ENCODE measurements at places on chromosomes 5 and 9. TPM values are rescaled to one million over a fixed set of nuclear protein-coding genes. Genes with fewer than 3 reads are reported as not detected.

FBP2 gene
- total RNA-seq, result not detected

ARSI gene
- total RNA-seq, result 5.0 TPM

DAPK1 gene
- total RNA-seq, result 17.7 TPM

ELAVL2 gene
- total RNA-seq, result 27.5 TPM

DNA sequence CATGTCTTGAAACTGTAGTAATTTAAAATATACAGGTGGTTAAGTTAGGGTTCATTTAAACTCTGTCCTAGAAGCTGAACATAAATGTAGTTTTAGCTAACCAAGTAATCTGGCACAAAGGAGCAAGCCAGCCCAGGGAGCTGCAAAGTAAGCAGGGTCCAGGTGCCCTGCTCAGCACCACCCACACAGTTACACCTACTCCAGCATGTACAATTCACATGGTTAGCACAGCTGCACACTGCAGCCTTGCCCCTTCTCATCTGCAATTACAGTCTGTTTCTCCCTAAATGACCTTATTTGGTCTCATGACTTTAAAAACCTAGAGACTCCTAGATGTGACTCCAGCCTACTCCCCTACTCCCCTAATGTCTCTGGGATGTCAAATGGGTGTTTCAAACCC, 128.4 kb downstream of the EPB41L4A start:
- no peak for DNase-seq

DNA sequence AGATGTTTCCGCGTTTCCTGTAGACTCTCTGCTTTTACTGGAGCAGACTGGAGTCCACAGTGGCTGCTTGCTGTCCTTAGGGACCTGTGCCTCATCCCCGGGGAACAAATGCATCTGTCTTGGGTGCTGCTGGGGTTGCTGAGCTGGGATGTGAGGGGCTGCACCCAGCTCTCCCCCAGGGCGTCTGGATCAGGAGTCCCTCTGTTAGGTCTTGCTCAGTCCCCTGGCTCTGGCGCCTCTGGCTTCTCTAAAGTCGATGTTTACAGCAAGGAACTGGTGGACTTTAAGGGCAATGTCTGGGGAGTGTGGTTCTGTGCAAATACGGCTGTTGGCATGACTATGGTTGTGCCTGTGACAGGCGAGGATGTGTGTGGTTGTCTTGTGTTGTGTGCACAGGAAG, 91.4 kb downstream of the CACNA1B start:
- DNase-seq, result no peak

- DNase-seq, result peak; percentile 76
Observed at GRCh38 chr9:88270413-88270812, 117.8 kb upstream of the SPIN1 start.

- DNase-seq, result no peak
Observed at GRCh38 chr9:116134975-116135374, 18.6 kb upstream of the PAPPA start.

DNA sequence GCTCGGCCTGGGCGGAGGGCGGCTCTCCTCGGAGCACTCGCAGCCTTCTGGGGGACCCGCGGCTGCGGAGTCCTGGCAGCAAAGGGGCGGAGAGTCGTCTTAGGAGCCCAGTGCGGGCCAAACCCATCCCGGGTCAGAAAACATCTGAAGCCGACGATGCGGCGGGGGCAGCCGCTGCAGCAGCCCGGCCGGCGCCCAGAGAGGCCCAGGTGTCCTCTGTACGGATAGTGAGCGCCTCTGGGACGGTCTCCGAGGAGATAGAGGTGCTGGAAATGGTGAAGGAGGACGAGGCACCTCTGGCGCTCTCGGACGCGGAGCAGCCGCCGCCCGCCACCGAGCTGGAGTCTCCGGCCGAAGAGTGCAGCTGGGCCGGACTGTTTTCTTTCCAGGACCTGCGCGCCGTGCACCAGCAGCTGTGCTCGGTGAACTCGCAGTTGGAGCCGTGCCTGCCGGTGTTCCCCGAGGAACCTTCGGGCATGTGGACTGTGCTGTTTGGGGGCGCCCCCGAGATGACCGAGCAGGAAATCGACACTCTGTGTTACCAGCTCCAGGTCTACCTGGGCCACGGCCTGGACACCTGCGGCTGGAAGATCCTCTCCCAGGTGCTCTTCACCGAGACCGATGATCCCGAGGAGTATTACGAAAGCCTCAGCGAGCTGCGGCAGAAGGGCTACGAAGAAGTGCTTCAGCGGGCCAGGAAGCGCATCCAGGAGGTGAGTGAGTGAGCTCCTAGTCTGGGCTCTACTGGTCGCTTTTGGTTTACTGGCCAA, 1.2 kb downstream of the JMY start:
- peak; percentile 25 for DNase-seq
